ENCODE measurements at places on chromosomes 4 and X. TPM values are rescaled to one million over a fixed set of nuclear protein-coding genes. Genes with fewer than 3 reads are reported as not detected.

Gene PPP2R2C
- total RNA-seq, result 3.6 TPM

Gene XAGE2
- not detected for total RNA-seq

Gene FAAH2
- total RNA-seq, result 3.6 TPM

Gene TBC1D9
- 26.5 TPM for total RNA-seq

Gene PDGFRA
- total RNA-seq, result 0.24 TPM

Gene GIMD1
- not detected for total RNA-seq

Gene HDX
- 0.85 TPM for total RNA-seq

Gene ESX1
- not detected for total RNA-seq

Gene PABPC1L2A
- not detected for total RNA-seq

Gene SMR3A
- not detected for total RNA-seq

Gene GRIPAP1
- total RNA-seq, result 23.4 TPM

Gene FAT1
- 521 TPM for total RNA-seq
